ENCODE measurements at places on chromosomes 11 and 22.

DNA sequence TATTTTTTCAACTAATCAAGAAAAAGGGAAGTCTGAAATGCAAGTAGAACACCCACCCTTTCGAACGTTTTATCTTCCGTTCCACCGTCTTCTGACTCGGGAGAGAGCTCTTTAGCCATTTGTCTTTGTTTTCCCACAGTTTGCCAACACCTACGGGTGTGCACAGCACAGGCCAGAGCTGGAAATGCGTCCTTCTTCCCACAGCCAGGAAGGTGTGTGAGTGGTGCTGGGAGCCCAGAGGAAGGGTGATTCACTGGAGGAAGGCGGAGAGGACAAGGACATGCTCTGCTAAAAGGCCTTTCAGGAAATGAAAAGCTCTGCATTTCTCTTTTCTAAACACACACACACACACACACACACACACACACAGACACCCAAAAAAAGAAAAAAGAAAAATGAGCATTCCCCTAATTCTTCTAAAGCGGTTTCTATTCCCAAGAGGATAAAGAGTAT, 18.5 kb downstream of the ENDOD1 start:
- peak; percentile 10 for DNase-seq

DNA sequence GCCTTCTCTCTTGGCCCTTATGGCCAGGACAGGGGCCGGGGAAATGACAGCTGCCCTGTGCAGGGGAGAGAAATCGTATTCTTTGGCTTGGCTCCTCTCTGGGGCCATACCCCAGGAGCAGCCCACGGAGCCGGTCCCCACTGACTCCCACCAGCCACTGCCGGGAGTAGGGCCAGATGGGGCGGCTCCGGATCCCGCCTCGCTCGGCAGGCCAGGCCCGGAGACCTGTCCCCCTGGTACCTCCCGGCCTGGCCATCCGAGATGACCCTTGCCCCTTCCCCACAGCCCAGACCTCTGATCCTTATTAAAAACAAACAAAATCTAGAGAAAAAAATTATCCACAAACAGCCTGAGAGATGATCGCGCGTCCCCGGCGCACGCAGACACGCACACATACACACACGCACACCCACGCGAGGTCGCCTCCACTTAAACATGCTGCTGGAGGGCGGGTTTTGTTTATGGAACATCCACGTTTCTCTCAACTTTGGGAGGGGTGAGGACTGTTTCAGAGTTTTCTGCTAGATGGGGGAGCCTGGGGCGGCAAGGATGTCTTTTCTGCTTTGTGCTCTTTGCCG, 59.1 kb downstream of the IGLL1 start:
- DNase-seq, result peak; percentile 41

GRCh38 chr11:102664001-102664752, 39.0 kb upstream of the MMP20 start:
- DNase-seq, result no peak

GRCh38 chr22:23218867-23219251, 38.5 kb downstream of the BCR start:
- DNase-seq, result peak; percentile 37

GRCh38 chr11:68444566-68444965, 16.0 kb upstream of the PPP6R3 start:
- no peak for DNase-seq

DNA sequence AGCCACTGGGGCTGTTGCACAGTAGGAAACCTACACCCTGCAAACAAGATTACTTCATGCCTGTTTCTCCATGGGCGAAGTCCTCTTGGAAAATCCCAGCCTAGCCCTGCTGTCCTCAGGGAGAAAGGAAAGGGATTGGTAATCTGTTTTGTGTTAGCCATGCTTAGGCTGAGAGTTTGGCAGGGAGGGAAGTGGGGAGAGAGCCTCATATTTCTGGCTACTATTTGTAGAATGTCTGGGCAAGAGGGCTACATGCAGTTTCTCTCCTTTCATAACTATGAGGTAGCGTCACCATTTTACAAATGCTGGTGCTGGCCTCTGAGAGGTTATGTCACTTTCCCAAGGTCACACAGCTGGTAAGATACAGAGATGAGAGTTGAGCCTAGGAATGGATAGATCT, 737 bp upstream of the MFRP start:
- DNase-seq, result no peak

DNA sequence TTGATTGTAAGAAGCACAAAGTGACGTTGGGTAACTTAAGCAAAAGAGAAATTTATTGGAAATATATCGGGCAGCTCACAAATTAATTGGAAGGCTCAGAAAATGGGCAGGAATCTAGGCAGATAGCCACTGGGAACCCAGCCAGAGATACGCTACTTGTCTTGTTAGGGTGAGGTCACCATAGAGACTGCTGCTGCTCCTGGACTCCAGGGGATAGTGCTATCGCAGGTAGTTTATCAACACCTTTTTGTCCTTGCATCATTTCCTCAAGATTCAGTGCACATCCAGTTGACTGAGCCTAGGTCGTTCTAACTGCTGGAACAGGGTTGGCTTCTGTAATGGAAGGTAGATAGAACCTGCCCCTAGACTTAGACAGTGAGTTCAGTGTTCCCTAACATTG, 19.6 kb downstream of the AMOTL1 start:
- DNase-seq, result no peak

GRCh38 chr11:112128483-112129121, 35.3 kb downstream of the IL18 start:
- peak; percentile 43 for DNase-seq

- no peak for DNase-seq
Measured at GRCh38 chr11:67314218-67314617, 10.9 kb downstream of the SSH3 start.

- DNase-seq, result no peak
Measured at GRCh38 chr11:115134926-115135325, 369.3 kb downstream of the CADM1 start.

GRCh38 chr11:112558691-112559090, 298.0 kb upstream of the PLET1 start:
- DNase-seq, result no peak

GRCh38 chr22:50738649-50739227, 734 bp downstream of the ACR start:
- no peak for DNase-seq

- DNase-seq, result no peak
Measured at GRCh38 chr22:36395055-36395849, 7.5 kb upstream of the MYH9 start.

GRCh38 chr11:96424693-96425092, 34.9 kb downstream of the JRKL start:
- DNase-seq, result peak; percentile 10

All from kidney glomerular epithelial cell (primary cell).